ENCODE measurements at places on chromosomes 5 and 9.

GRCh38 chr5:908172-908571, 15.5 kb downstream of the TRIP13 start:
- DNase-seq, result no peak

DNA sequence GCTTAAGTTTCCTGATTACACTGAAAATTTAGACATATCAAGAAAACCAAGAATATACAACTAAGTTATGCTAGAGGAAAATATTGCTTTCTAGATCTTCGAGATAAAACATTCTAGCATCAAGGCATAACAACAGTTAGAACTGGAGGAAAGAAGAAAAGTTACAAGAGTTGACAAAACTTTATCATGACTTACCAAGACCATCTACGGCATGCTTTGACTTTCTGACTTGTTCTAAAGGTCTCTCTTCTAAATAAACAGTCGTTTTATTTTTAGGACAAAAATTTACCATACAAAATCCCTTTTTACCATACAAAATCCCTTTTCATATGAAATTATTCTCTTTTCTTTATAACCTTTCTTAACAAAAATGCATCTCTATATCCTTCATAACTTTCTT, 1110.1 kb upstream of the CDH10 start:
- no peak for DNase-seq

- no peak for DNase-seq
Observed at GRCh38 chr5:148804393-148804792, 22.0 kb upstream of the ADRB2 start.

- DNase-seq, result no peak
Observed at GRCh38 chr9:92977279-92977678, 30.0 kb downstream of the FGD3 start.

DNA sequence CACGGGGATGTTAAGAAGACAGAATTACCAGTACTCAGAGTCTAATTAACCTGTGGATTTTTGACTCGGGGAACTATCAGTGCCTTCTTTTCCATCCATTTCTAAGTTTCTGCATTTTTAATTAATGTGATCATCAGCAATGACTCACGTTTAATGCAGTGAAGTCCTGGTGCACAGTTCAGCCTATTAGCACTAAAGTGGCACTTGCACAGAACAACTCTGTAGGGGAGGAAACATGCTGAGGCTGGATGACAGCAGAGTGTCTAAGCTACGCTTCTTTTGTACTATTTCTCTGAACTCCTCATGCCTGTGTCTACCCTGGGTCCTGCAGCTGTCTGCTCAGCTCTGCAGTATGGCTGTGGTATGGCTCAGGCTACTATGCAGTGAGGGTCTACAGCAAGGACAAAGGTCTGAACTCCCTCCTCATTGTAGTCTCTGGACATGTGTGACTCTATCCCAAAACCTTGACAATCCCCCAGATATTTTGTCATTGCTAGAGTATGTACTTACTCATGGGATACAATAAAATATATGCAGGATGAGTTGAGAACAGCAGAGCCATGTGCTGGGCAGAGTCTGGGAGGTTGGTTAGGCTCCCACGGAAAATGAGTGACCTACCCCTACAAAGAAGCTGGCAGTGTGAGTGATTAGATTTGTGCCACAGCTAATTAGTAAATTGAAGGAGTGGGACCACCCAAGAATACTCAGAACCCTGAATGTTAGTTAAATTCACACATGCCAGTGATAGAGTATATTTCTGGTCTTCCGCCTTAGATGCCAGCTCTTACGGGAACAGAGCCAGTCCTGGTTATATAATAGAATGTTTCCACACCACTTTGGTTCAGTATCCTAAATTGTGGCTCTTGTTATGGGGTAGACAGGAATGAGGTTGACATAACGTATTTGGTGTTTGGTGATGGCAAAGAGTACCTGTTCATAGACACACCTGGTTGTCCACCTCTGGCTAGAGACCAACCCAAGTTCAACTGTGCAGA, 148.0 kb downstream of the GHR start:
- no peak for DNase-seq

DNA sequence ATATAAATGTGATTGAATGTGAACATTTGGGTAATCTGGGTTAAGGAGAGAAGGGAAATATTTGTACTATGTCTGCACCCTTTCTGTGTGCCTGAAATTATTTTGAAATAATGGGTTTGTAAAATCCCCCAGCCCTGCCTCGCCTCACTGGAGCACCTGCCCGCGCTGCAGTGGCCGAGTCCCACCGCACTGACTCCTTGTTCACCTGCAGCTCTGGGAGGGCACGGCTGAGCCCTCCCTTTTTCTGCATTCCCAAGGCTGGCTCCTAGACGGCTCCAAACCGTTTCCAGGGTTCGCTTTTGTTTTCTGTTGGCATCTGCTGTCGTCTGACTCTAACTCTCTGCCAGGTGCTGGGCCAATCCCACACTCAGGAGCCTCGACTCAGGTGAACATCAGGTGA, 17.6 kb upstream of the PPP1R26 start:
- DNase-seq, result no peak

GRCh38 chr5:154483654-154484392, 5.8 kb upstream of the HAND1 start:
- no peak for DNase-seq

Data from CMK (cell line).